ENCODE measurements at places on chromosomes 11 and 22.

DNA sequence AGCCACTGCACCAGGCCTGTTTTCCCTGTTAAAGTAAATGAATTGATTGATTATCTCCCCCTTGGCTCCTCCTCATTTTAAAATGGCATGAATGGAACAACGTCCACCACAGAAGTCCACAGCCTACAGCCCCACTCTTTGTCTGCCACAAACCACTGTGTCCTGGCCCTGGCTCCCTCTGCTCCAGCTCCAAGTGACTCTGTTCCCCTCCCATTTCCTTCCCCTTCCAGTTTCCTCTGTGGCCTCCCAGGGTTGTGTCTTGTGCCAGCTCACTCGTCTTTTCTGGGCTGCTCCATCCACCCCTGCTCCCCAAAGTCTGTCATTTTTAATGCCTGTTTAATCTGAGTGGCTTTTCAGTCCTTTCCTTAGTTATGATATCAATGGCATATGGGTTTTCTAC, 52.4 kb upstream of the CD5 start:
- DNase-seq = no peak

DNA sequence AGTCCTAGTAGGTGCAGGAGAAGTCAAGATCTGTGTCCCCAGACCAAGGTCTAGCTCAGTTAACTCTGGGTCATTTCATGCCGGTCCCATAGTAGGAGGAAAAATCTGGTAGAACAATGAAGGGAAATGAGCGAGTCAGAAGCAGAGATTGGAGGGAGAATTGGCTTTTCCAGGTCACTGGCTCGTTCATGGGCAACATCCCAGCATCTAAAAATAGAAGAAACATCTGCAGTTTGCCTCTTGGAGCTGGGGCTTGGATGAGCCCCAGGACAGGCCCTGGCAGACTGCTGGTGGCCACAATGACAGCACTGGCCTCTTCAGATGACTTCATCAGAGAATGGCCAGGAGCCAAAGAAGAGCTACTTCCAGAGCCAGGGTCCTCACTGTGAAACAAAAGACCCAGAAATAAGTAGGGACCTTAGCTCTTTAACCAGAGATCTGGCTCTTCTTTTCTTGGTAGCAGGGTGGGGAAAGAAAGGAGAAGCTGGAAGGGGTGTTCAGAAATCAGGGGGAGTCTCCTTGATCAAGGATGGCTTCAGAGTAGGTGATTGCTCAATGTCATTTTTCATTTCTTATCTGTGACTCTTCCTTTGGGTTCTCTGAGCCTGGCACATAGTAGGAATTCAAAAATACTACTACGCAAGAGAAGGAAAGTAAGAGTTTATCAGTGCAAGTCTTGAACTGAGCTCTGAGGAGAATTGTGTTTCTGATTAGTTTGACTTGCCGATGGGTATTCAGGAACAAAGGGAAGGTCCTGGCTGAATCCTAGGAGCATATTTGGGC, 102.6 kb downstream of the TMPRSS5 start:
- no peak for DNase-seq

DNA sequence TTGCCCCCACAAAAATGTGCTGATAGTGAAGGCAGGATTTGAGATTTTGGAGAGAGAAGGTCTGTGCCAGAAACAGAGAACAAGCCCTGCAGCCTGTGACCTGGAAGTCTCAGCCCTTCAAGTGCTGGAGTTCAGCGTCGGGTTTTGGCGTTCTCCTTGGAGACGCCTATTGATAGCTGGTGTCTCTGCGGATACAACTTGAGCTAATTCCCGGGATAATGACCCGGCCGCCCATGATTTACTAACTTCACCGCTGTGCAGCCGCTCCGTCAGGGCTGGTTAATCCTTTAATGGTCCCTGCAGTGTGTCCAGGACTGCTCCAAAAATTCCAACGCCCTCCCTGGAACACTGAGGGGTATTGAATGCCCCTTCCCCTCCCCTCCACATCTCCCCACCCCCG, 76.6 kb downstream of the WT1 start:
- no peak for DNase-seq

GRCh38 chr11:31022080-31022479, 347.5 kb downstream of the DCDC1 start:
- no peak for DNase-seq

DNA sequence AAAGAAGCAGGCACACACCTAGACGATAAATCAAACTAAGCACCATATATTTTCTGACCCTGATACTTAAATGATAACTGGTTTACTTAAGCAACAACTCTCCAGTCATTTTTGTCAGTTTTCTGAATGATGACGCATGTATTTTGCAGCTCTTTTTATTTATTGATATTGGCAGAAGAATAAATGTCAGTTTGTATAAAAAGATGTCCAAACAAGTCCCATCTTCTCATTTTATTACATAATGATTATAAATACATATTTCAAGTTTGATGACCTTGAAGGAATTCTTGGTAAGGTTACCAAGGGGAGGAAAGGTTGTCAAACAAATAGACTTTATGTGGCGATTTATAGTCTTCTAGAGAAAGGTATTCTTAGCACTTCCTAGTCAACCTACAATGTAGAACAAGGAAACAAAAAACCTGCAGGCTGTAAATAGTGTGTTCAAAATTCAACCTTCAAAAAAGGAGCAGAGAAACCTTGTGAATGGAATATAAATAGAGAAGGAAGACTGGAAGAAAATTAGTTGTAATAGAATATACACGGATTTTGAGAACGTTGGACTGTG, 190.7 kb downstream of the JRKL start:
- no peak for DNase-seq

DNA sequence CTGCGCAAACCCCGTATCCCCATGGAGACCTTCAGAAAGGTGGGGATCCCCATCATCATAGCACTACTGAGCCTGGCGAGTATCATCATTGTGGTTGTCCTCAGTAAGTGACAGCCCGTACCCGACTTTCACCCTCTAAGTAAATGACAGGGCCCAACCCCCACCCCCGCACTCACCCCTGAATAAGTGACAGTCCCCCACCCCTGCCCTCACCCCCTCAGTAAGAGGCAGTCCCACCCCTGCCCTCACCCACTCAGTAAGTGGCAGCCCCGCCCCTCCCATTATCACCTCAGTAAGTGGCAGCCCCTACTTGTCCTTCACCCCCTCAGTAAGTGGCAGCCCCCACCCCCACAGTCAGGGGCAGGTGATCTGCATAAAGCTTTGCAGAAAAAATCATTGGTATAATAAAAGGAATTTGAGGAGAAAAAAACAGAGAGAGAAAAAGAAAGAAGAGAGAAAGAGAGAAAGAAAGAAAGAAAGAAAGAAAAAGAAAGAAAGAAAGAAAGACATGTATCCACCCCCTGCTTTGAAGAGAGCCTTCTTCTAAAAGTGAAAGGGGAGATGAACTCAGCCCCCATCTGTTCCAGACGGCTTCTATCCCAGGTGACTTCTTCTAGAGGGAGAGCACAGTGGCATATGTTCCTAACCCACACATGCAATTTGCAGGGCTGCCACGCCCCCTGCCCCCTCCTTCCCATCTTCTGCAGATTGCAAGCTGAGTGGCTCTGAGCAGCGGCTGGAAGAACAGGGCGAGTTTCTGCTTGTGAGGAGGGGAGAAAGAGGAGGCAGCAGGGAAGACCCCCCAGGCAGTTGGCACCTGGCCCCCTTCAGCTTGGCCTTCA, 12.5 kb upstream of the SMIM35 start:
- DNase-seq = no peak

- DNase-seq = no peak
Observed at GRCh38 chr22:41757502-41757901, 43.0 kb upstream of the CCDC134 start.

DNA sequence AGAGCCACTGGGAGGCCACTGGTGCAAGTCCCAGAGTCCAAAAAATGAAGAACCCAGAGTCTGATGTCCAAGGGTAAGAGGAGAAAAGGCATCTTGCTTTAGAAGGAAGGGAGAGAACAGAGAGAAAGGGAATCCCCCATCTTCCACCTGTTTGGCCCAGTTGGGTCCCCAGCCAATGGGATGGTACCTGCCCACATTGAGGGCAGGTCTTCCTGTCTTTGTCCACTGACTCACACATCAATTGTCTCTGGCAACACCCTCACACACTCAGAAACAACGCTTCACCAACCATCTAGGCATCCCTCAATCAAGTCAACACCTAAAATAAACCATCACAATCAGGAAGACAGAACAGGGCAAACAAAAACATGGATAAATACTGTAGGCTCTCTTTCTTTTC, 6.3 kb downstream of the COMMD9 start:
- no peak for DNase-seq

- DNase-seq = no peak
Observed at GRCh38 chr11:1129143-1129610, 28.6 kb upstream of the MUC5AC start.

GRCh38 chr22:32546496-32546895, 71.9 kb downstream of the FBXO7 start:
- DNase-seq = no peak

DNA sequence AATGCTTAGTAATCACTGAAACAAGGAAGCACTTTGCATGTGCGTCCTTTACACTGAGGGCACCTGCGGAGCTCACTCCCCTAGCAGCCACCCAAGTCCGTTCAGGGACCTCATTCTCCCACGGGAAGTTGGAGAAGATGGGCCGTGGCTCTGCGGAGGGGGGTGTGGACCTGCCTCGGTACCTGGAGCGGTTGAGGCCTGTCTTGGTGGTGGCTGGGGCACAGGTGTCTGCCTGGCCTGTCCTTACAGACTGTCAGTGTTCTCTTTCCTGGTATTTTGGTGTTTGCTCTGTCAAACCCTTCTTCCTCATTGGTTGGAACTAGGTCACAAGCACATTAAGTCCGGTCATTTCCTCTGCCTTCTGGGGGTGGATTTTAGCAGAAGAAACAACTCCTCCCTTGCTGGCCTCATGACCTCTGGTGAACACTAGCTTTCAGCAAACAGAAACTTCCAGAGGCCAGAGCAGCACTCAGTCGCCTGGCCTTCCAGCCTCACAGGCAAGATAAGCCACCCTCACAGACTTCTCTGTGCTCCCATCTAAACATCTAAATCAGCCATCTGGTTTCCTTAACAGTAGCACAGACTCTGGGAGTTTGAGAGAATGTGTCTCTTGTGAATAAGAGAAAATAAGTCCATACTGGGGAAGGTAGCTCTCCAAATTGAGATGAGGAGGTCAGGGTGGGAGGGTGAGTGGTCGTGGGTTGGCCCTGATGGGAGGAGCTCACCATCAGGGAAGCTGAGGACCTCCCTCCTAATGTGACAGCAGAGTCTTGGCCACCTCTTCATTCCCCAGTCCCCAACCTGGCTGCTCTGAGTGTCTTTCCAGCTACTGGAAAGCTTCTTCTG, 8.6 kb downstream of the SNAP29 start:
- DNase-seq = no peak

DNA sequence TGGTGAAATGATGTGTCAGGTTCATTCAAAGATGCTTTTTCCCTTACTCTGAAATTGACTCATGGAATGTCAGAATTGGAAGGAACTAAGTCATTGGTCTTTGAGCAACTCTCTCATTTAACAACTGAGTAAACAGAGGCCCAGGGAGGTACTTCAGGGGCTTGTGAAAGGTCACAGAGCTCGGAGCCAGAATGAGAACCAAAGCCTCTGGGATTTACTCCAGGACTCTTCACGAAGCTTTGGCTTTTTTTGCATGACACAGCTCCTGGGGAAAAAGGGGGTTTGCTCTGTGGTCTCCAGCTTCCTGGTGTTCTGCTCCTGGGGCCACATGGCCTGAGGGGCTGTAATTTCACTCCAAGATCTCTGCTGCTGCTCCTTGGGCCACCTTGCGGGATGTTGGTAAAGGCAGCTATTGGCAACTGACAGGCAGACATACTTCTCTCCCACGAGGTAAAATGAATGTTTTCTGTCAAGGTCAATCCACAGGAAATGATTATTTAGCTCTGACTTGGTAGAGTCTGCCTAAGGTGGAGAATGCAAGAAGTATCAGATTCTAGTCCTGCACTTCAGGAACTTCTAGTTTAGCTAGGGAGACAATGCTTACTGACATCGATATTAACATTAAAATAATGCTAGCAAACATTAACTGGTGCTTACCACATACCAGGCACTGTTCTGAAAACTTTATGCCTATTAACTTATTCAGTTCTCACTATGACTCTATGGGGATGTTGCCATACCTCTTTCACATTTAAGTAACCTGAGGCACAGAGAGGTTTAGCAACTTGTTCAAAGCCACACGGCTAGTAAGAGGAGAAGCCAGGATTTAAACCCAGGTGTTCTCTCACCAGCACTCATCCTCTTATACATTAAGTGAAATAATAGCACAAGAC, 16.1 kb downstream of the PKNOX2 start:
- DNase-seq = no peak
